Naive B cell (primary cell): ENCODE measurements at places on chromosomes 6 and 20. TPM values are rescaled to one million over a fixed set of nuclear protein-coding genes. Genes with fewer than 3 reads are reported as not detected.

DNA sequence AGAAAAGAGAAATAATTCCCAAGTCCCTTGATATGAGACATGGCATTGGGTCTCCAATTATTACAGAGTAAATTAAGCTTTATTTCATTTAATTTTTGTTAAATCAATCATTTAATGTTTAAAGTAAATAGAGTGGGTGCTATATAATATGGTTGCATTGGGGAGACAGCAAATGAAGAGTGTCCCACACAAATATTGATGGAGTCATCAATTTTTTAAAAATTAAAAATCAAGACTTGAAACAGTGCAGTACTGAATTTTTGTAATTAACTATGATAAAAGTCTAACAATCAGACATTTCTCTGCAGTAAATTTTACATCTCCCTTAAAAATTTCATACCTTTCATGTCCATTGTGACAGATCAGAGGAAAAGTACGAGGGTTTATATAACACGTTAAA lies 193.9 kb upstream of the ID4 start:
- no peak overlapping the region for H3K27ac ChIP-seq
- H3K4me1 ChIP-seq: no peaks in the 10 kb centered on the region
- no peaks in the 10 kb centered on the region for H3K36me3 ChIP-seq
- no peaks in the 10 kb centered on the region for H3K27me3 ChIP-seq
- no peak overlapping the region for H3K4me3 ChIP-seq
- DNase-seq: no peak

Gene ZC2HC1B
- polyA plus RNA-seq: not detected

Gene NKX2-4
- not detected for polyA plus RNA-seq

GRCh38 chr20:57076152-57076652 lies 190.2 kb downstream of the BMP7 start:
- peaks cover 9% of the 10 kb centered on the region for H3K36me3 ChIP-seq
- H3K27me3 ChIP-seq: peaks cover 18% of the 10 kb centered on the region
- H3K4me3 ChIP-seq: no peak overlapping the region
- no peak for DNase-seq
- no peak overlapping the region for H3K27ac ChIP-seq
- no peaks in the 10 kb centered on the region for H3K4me1 ChIP-seq

DNA sequence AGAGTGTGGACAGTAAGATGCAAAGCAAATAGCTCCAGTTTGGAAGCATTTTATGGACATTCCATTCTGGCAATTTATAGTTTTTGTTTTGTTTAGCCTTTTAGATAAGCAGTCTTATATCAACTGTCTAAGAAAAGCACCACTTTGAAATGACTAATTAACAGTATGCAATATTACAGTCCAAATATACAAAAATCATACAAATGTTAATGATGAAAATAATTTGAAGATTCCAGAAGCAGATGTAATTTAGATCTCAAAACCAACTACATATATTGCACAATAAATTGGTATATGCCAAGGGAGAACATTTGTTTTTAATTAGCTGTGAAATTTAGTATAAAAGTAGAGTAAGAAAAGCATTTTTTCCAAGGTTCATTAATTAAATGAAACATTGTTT lies 158.8 kb downstream of the KIF6 start:
- H3K27ac ChIP-seq: no peak overlapping the region
- no peak for DNase-seq
- no peaks in the 10 kb centered on the region for H3K27me3 ChIP-seq

- H3K4me1 ChIP-seq: peaks cover 4% of the 10 kb centered on the region
- no peak overlapping the region for H3K4me3 ChIP-seq
- DNase-seq: no peak
- no peak overlapping the region for H3K27ac ChIP-seq
- peaks cover 9% of the 10 kb centered on the region for H3K27me3 ChIP-seq
Observed at GRCh38 chr20:47989957-47990356, 204.7 kb upstream of the SULF2 start.

DNA sequence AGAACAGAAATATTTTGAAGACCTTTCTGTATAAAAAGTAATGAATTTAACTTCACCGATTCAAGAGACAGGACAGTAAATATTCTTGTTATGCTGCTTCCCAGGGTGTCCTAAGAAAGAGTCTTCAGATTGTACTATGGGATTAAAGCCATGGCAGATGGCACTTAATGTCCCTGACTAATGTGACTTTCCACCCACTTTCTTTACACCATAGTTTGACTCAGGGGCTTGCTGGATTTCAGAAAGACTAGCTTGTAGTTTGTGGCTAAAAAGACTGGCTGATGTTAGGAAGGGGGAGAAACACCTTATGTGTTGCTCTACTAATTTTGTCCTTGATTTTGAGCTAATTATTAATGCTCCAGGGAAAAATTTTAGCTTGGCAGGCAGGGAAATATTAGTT lies 75.9 kb downstream of the UTRN start:
- H3K27ac ChIP-seq: peak overlapping the region; percentile 56
- H3K4me1 ChIP-seq: peaks cover 79% of the 10 kb centered on the region

- H3K27me3 ChIP-seq: peaks cover 42% of the 10 kb centered on the region
- peak overlapping the region; percentile 80 for H3K27ac ChIP-seq
- peaks cover 8% of the 10 kb centered on the region for H3K36me3 ChIP-seq
- peaks cover 21% of the 10 kb centered on the region for H3K4me1 ChIP-seq
- no peak overlapping the region for H3K4me3 ChIP-seq
Observed at GRCh38 chr20:19661717-19662636, 96.1 kb upstream of the RIN2 start.

DNA sequence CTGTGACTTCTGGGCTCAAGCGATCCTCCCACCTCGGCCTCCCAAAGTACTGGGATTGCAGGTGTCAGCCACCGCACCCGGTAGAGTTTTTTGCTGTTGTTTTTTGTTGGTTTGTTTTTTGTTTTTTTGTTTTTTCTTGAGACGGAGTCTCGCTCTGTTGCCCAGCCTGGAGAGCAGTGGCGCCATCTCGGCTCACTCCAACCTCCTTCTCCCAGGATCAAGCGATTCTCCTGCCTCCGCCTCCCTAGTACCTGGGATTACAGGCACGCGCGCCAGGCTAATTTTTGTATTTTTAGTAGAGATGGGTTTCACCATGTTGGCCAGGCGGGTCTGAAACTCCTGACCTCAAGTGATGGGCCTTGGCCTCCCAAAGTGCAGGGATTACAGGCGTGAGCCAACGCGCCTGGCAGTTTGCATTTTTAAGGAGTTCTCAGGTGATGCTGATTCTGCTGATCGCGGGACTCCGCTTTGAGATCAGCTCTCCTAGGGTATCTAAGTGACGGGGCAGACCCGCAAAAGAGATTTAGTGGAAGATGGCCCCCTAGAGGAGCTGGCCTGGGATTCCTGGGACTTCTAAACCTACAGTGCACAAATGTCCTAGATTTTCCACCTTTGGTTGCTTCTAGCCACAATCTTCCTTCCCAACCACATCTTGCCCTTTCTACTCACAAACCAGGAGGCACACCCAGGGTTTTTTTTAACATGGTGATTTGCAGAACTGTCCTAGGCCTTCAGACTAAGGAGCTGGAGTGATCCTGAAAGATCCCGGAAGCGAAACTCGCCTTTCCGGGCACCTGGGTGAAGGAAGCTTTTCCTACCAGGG lies 45.2 kb downstream of the DPPA5 start:
- no peak for DNase-seq
- H3K27ac ChIP-seq: no peak overlapping the region
- H3K36me3 ChIP-seq: no peaks in the 10 kb centered on the region
- H3K4me1 ChIP-seq: peaks cover 22% of the 10 kb centered on the region
- H3K27me3 ChIP-seq: peaks cover 14% of the 10 kb centered on the region
- H3K4me3 ChIP-seq: peak overlapping the region; percentile 98

DNA sequence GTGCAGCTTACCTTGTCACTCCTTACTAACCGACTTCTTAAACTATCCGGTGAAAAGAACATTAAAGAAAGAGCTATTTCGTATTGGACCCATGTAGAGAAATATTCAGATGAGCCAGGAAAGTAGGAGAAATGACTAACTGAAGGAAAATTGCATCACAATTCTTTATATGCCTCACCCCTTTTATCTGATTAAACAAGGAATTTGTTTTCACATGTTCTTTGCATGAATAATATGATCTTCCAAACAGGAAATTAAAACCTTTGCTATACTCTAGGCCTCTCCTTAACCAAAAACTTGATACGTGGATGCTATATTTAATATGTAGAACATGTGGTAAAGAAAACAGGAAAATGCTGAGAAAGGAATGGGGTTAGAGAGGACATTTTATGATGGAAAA lies 41.9 kb upstream of the LRRC1 start:
- H3K4me1 ChIP-seq: no peaks in the 10 kb centered on the region
- H3K4me3 ChIP-seq: no peak overlapping the region
- H3K27me3 ChIP-seq: no peaks in the 10 kb centered on the region

DNA sequence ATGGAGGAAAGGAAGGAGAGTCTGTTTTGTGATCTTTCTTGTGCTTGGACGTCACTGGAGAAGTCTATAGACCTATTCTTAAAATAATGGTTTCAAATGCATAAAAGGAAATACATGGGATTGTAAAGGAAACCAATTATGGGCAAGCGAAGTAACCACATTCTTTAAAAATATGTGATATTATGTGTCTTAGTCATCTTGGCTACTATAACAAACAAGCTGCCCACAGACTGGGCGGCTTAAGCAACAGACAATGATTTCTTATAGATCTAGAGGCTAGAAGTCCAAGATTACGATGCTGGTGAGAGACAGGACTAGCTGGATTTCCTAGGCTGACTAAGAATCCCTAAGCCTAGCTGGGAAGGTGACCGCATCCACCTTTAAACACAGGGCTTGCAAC lies 49.4 kb upstream of the CD83 start:
- peaks cover 7% of the 10 kb centered on the region for H3K4me1 ChIP-seq
- H3K36me3 ChIP-seq: no peaks in the 10 kb centered on the region
- no peak overlapping the region for H3K4me3 ChIP-seq
- peak overlapping the region; percentile 10 for H3K27ac ChIP-seq
- H3K27me3 ChIP-seq: no peaks in the 10 kb centered on the region

Gene LAMA2
- not detected for polyA plus RNA-seq

DNA sequence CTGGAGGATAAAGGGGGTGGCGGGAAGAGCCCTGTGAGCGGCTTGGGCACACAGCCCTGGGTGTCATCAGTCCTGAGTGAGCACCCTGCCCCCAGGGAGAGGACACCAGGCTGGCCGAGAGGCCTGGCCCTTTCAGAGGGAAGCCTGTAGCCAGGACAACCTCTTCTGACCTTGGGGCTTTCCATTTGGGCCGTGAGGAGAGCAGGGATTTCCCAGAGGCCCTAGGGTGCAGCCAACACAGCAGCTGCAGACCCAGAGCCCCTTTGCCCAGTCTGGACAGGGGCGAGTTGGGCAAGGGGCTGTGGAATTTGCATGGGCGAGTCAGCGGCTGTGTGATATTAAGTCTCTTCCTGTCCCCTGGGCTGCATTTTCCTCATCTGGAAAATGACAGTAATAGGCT lies 6.3 kb downstream of the MAP1LC3A start:
- H3K36me3 ChIP-seq: no peaks in the 10 kb centered on the region
- peaks cover 8% of the 10 kb centered on the region for H3K4me1 ChIP-seq
- no peak for DNase-seq
- H3K27ac ChIP-seq: no peak overlapping the region
- H3K27me3 ChIP-seq: no peaks in the 10 kb centered on the region
- peak overlapping the region; percentile 27 for H3K4me3 ChIP-seq

DNA sequence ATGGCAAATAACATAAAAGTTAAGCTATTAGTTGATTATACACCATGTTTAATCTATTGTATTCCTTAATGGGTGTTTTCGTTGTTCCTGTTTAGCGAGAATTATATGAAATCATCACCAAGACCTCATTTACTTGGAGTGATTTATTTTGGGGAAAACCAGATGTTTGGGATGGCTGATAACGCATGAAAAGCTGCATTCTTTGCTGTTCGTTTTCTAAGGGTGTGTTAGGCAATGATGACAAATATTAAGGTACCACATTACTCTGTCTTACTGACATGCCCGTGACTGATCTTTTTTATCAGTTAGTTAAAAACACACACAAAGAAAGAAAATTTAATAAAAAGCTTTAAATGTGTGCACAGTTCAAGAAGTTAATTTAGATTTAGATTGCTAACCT lies 176.4 kb downstream of the ZFP64 start:
- H3K4me1 ChIP-seq: no peaks in the 10 kb centered on the region
- H3K4me3 ChIP-seq: no peak overlapping the region
- no peak for DNase-seq
- H3K27ac ChIP-seq: no peak overlapping the region
- peaks cover 13% of the 10 kb centered on the region for H3K36me3 ChIP-seq

Gene ZCCHC3
- polyA plus RNA-seq: 19.0 TPM

- no peak overlapping the region for H3K4me3 ChIP-seq
- peaks cover 20% of the 10 kb centered on the region for H3K4me1 ChIP-seq
- DNase-seq: no peak
- H3K36me3 ChIP-seq: no peaks in the 10 kb centered on the region
Observed at GRCh38 chr20:62401331-62401779, 5.7 kb downstream of the CABLES2 start.

DNA sequence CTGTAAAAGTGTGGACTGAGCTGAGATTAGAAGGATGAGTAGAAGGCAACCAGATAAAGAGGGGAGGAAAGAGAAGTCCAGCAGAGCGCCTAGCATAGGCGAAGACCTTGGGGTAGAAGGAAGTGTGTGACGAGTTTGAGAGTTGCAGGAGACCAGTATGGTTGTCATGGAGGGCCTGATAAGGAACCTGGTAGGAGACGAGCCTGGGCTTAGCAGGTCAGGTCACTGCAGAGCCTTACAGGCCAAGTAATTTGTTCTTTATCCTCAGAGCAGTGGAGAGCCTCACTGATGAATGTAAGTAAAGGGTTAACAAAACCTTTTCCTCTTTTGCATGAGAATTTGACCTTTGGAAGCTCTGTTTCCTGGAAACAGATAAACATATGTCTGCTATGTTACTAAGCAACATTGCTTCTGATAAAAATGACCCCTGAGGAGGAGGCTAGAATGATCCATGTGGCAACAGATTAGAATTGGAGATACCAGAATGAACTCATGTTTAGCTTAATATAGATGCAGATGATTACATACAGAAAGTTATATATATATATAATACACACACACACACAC lies 2.9 kb upstream of the TMEM74B start:
- no peak overlapping the region for H3K27ac ChIP-seq
- no peak overlapping the region for H3K4me3 ChIP-seq
- H3K27me3 ChIP-seq: peaks cover 36% of the 10 kb centered on the region
- peaks cover 5% of the 10 kb centered on the region for H3K4me1 ChIP-seq

Gene PACSIN1
- not detected for polyA plus RNA-seq

DNA sequence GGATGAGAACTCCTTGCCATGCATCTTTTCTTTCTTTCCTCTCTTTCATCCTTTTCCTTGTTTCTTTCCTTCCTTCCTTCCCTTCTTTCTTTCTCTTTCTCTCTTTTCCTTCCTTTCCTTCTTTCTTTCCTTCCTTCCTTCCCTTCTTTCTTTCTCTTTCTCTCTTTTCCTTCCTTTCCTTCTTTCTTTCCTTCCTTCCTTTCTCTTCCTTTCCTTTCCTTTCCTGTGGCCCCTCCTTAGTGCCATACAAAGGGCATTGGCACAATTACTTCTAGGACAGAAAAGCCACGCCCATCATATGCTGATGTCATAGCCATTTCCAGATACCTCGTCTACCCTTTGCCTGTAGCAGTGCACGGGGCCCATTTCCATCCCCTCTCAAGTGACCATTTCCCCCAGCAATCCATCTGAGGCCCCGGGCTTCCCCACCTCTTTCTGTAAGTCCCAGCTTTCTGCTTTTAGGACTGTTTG lies 2.2 kb upstream of the CENPB start:
- no peak for DNase-seq
- H3K27ac ChIP-seq: peak overlapping the region; percentile 91
- peaks cover 26% of the 10 kb centered on the region for H3K4me1 ChIP-seq
- H3K36me3 ChIP-seq: no peaks in the 10 kb centered on the region
- peak overlapping the region; percentile 18 for H3K4me3 ChIP-seq

GRCh38 chr20:24560571-24561491 lies 91.4 kb downstream of the SYNDIG1 start:
- H3K4me1 ChIP-seq: no peaks in the 10 kb centered on the region
- DNase-seq: no peak
- H3K4me3 ChIP-seq: no peak overlapping the region
- no peak overlapping the region for H3K27ac ChIP-seq
- peaks cover 4% of the 10 kb centered on the region for H3K27me3 ChIP-seq
- no peaks in the 10 kb centered on the region for H3K36me3 ChIP-seq
